Endothelial cell of umbilical vein (primary cell): ENCODE measurements at places on chromosomes 7 and 10. TPM values are rescaled to one million over a fixed set of nuclear protein-coding genes. Genes with fewer than 3 reads are reported as not detected.

PMPCB gene
- total RNA-seq: 36.8 and 39.7 TPM in 2 replicates

SMO gene
- 13.0 and 13.2 TPM in 2 replicates for total RNA-seq

DNA sequence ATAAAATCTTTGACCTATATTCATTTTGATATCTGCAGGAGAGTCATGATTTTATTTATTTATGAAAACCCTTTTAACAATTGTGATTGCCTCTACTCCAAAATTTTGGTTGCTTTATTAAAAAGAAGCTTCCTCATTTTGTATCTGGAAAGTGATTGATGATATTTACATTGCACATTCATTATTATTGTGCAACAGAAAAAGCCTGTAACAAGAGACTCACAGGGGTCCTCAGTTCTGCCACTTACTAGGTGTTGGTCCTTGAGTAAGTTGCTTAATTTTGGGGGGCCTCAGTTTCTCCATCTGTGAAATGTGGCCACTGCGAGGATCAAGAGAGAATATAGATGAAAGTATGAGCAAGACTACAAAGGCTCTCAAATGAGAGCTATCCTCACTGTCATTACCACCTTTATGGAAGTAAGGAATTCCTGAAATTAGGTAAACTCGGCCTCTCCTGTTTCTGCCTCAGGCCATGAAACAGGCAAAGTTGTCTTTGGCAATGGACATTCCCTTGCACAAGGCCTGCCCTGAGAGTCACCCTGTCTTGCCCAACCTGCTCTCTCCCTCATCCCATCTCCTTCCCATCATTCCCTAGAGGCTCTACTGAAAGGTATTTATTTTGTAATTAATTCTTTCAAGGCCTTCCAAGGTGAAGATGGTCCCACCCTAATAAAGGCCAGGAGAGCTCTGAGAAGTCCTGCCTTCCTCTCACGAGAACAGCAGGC, 66.1 kb upstream of the ABLIM1 start:
- DNase-seq: no peak

DNA sequence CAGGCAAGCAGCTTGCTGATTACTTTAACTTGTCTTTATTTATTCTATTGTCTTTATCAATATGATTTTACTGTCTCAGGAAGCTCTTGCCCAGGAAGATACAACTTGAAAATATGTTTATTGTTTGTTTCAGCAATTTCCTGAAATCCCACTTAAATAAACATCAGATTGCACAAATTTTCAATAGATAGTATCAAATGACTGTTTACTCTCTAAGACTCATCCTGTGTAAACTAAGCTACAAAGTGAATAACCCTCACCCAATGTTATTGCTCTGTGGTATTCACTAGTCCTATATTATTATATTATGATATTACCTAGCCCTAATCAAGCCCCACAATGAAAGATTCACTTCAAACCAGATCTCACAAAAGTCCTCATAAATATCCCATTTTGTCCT, 130.4 kb upstream of the HPS1 start:
- no peak for DNase-seq

- DNase-seq: no peak
These were observed 171.8 kb downstream of the SEMA3A start for GRCh38 chr7:84022684-84023308.

- DNase-seq: no peak
These were observed 187.2 kb downstream of the REEP3 start for GRCh38 chr10:63708421-63708820.

DNA sequence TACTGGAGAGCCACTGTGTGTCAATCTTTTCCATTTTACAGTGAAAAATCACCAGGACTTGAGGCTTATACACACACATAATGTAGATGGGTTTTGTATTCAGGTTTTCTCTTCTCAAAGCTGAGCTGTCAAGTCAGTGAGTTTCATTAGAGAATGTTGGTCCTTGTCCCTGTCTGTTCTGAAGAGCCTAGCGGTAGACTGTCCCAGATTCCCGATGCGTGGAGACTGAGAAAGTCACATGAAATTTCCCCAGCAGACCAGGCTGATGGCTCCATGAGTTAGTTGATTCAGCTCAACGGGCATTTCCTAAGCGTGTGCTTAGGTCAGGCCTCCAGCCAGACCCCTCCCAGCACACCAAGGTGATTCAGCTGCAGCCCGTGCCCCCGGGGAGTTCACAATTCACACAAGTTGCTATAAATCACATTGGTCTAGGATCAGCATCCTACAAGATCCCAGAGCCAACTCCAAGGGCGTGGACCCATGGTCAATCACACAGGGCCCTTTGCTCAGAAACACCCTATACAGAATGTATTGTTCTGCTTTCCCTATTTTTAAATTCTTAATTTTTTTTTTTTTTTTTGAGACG, 17.2 kb downstream of the CHST15 start:
- no peak for DNase-seq

DNA sequence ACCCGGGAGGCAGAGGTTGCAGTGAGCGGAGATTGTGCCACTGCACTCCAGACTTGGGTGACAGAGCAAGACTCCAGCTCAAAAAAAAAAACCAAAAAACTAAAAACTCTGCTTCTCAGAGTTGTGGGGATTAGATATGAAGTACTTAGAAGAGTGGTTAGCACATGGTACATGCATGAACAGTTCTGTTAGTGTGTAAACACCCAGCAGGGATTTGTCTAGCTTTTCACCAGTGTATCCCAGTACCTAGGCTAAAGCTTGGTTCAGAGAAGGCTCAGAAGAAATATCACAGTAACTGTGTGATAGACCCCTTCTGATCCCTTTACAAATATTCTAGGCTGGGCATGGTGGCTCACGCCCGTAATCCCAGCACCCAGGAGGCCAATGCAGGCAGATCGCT, 9.5 kb downstream of the PPIA start:
- no peak for DNase-seq
